Smooth muscle cell of the brain vasculature (primary cell): ENCODE measurements at places on chromosomes 2 and 18.

DNA sequence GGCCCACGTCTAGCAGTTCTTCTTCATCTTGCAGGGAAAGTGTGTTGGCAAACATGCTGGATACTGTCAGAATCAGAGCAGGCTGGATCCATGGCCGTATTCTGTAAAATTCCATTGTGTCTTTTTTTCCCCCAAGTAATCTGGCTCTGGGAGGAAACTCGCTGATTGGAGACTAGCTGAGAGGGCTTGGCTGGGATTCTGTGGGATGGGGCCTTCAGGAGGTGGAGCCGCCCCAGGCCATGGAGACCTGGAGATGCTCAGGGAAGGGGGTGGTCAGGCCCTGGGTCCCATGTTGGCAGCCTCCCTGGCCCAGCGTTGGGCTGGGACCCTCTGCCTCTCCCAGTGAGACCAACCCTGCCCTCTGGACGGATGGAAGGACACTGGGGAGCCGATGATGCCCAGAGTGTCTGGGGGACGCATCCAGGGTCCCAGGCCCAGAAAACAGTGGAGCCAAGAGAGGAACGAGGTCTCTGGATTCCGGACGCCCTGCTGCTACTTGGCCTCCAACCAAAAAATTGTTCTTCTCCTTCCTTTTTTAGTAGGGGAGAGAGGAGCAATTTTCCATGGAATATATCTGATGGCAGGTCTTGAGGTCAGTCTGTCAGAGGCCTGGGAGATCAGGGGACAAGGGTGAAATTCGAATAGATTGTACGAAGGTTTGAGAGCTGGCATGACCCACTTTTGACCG lies 114.5 kb downstream of the AGAP1 start:
- DNase-seq: no peak

- no peak for DNase-seq
Measured at GRCh38 chr2:44933434-44933951, 8.0 kb upstream of the SIX3 start.

- DNase-seq: no peak
Measured at GRCh38 chr2:73283545-73284295, 558 bp downstream of the FBXO41 start.

- no peak for DNase-seq
Measured at GRCh38 chr18:26464128-26465011, 84.0 kb downstream of the KCTD1 start.
